ENCODE measurements at places on chromosomes 13 and 19.

- DNase-seq: no peak
Observed at GRCh38 chr19:46088101-46088500, 36.4 kb downstream of the IGFL3 start.

DNA sequence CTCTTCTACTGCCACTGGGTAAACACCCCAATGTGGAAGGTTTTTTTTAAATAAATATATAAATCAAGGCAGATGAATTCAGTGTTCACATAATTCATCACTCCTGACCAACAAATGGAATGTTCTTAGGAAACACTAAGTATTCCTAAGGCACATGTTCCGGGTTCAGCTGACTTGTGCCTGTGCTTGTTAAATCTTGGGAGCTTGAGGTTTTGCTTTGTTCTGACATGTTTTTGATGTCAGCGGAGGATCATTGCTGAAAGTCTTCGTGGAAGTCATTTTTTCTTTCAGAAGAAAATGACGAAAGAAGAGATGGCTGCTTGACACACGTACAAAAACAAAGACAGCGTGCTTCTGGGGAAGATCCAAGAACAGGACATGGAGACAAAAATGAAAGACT is 185.8 kb downstream of the MZT1 start:
- DNase-seq: no peak

GRCh38 chr13:81682081-81682630 is 1341.2 kb upstream of the SPRY2 start:
- no peak for DNase-seq

DNA sequence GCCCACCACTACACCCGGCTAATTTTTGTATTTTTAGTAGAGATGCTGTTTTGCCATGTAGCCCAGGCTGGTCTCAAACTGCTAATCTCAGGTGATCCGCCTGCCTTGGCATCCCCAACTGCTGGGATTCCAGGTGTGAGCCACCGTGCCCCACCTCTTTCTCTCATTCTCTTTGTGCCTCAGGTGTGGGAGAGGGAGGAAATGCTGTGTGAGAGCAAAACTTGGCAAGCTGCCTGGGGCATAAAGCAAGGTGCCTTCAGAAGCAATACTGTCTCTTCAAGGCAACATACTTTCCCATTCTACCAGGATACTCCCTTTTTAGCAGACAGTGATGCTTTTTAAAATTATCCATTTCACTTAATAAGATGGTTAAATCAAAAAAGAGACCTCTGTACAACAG is 53.2 kb upstream of the RFC3 start:
- DNase-seq: no peak

DNA sequence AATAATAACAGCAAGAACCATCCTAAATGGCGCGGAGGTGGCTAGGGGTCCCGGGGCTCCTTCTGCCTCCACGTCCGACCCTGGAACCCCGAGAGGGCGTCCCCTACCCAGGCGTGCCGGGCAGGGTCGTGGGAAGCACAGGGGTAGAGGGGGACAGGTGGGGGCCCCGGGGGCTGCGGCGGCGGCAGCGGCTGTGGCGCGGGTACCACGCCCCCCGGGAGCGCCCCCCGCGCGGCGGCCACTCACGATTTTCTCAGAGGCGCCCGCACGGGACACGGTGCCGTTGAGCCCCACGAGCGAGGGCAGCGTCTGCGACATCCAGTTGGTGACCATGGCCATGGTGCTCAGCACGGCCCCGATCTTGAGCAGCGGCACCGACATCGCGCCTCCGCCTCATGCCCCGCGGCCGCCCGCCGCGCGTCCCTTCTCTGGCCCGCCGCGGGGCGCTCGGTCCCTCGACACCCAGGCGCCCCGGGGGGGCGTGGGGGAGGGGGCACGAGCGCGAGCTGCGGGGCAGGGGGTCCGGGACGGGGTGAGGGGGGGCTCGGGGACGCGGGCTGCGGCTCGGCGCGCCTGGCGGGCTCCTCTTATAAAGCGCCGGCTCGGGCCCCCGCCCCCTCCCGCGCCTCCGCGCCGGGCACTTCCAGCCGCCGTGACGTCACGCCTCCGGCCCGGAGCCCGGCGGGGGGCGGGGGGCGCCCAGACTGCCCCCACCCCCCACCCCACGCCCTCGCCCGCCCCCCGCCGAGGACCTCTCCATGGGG is 22.9 kb downstream of the OLFM2 start:
- DNase-seq: no peak

DNA sequence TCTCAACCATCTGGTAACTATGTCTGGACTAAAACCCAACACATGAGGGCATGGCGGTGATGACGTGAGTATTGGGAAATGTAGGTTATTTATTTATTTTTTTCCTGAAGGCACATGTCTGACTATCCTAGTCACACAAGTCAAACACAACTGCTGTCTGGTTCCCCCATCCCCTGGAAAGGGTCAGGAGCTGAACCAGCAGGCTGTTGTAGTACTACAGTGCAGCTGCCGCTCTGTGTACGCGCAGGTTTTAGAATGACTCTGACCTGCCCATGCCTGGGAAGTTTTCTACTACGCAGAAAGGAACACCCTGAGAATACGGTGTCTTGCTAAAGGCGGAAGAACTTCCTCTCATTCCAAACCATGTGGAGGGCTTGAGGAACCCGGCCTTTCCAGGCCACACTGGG is 1.2 kb downstream of the SLC7A1 start:
- DNase-seq: no peak

- DNase-seq: no peak
Observed at GRCh38 chr19:57321751-57322150, 1.5 kb downstream of the ZNF543 start.

- DNase-seq: no peak
Observed at GRCh38 chr19:56107626-56108351, 13.3 kb downstream of the ZNF787 start.

DNA sequence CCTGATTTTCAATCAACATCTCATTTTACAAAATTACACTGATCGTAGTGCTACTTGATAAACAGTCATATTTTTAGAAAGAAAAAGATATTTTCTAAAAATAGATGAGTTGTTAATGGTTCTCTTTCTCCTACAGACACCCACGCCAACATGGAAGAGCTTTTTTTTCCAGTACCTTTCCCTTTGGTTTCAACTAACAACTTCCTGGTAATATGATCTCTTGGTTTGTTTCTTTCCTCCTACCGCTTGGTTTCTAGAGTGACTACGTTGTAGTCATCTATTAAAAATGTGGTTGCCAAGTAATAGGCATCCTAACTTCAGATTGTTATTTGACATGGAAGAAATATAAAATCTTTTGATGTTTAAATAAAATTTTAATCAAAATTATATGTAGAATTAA is 189.0 kb downstream of the LACC1 start:
- peak; percentile 1 for DNase-seq

DNA sequence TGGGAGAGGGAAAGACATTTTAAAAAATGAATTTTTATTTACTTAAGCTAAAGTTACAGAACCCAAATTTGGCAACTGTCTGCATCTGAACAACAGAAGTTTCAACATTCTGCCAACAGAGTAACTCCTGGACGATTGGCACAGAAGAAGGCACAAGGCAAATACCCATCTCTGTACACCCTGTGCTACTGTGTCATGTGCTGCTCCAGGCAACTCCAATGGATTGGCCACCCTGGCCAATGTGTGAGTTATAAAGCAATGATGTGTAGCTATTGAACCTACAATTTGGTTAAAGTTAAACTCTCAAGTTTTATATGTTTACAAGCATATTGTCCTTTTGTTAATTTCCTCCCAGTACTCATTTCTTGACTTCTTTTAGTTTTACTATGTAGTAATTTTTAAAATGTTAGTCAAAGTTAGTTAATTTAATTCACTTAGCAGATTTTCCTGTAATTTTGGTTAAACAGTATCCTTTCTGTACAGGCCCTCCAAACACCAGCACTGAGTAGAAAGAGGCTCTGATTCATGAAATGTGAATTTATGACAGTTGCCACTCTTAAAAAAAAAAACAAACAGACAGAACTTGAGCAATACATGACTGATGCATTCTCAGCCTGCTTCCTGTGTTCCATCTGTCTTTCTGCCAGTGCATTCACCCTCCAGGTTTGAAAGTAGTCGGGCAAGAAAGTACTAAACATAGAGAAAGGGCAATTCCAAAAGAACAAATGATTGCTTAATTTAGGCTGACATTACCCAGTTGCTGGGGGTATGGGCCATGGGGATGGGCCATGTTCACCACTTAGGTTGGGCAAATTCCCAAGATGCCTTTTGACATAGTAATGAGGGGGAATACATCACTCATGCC is 5.9 kb downstream of the STARD13 start:
- no peak for DNase-seq

DNA sequence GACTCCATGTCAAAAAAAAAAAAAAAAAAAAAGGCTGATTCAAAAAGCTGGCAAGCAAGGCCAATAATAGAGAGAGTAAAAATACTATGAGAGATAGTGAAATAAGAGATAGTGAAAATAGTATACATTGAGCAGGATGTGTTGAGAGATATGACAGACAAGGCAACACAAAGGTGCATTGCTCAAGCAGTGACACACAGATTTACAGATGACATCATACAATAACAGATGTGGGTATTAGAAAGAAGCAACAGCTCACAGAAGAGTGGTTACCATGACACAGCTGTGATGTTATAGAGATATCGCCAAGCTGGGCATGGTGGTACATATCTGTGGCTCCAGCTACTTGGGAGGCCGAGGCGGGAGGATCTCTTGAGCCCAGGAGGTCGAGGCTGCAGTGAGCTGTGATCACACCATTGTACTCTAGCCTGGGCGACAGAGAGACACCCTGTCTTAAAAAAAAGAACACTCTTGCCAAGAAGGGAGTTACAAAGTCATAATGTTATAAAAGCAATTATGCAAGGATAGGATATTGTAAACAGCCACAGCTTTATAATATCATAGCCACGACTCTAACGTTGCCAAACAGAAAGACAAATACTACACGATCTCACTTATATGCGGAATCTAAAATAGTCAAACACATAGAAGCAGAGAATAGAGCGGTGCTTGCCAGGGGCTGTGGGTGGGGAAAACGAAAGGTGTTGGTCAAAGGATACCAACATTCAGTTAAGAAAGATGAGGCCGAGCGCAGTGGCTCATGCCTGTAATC is 10.3 kb downstream of the TNFSF9 start:
- DNase-seq: no peak

- no peak for DNase-seq
Observed at GRCh38 chr19:47891622-47891922, 5.5 kb upstream of the SULT2A1 start.

DNA sequence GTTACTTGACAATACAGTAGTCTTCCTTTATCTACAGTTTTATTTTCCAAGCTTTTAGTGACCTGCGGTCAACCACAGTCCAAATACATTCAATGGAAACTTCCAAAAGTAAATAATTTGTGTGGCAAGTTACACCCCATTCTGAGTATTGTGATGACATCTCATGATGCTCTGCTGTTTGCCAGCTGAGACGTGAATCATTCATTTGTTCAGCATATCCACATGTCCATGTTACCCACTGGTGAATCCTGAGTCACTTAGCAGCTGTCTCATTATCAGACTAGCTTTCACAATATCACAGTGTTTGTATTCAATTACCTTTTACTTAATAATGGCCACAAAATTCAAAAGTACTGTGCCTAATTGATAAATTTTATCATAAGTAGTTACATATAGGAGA is 179.8 kb downstream of the PRR20E start:
- no peak for DNase-seq

- DNase-seq: no peak
Observed at GRCh38 chr13:49246850-49247642, 679 bp upstream of the CDADC1 start.

DNA sequence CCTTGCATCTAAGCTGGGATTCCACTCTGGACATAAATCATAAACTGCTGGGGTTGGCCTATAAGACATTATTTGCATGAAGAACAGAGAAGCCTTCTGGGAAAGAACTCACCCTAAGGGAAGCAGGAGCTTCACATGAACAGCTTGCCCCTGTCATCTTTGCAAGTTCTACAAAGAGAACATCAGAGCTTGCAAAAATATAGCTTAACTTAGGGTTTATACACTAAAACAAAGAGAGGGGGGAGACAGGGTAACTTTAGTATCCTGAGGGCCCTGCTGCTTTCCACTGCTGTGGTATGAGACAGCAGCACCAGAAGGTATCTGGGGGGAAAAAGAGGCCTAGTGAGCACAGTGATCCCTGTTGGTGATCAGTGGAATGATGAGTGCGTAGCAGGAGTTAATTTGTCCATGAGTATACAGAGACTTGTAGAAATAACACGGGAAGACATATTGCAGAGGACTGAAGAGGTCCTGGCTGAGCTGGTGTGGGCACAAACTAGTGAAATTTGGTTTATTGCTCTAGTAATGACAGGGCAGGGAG is 116.1 kb upstream of the TSC22D1 start:
- no peak for DNase-seq

GRCh38 chr19:31568724-31569123 is 219.5 kb upstream of the TSHZ3 start:
- no peak for DNase-seq

GRCh38 chr13:98365302-98365701 is 188.2 kb upstream of the RNF113B start:
- no peak for DNase-seq

GRCh38 chr13:34038541-34039068 is 220.7 kb downstream of the RFC3 start:
- DNase-seq: no peak

GRCh38 chr13:24629320-24629719 is 50.9 kb upstream of the ATP12A start:
- no peak for DNase-seq

DNA sequence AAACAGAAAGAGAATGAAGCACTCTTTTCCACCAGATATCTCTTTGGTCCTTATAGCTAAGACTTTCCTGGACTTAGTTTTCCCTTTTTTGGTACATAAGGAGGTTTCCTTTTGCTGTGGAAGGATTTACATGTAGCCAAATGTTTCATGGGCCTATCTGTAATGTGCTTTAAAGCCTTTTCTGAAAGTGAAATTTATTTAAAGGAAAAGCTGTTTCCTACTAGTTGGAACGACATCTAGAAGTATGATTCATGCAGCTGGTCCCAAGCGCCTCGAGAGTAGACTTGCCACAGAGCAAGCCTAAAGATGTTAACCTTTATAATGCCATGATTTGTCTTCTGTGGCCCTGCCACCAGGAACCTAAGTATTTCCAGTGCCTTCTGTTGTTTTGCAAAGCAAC is 390.3 kb downstream of the DLEU7 start:
- DNase-seq: no peak

GRCh38 chr13:105319875-105320274 is 1215.6 kb downstream of the EFNB2 start:
- no peak for DNase-seq

GRCh38 chr13:79995334-79995733 is 345.6 kb downstream of the SPRY2 start:
- DNase-seq: no peak

DNA sequence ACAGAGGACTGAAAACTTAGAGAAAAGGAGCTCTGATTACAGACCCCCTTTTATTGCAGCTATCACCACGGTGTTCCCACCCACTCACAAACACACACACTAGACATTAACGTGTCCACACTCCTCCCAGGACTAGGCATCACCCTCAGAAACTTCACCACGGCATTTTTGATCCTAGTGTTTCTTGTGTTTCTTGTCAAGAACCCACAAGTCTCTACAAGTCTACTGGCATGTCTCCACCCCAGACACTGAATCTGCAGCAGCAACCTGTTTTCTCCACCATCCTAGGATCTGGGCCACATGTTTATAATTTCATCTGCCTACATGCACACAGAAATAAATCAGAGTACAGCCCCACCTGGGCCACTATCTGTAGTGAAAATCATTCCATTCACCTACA is 4.3 kb downstream of the ZNF486 start:
- no peak for DNase-seq

GRCh38 chr19:13881251-13881691 is 4.3 kb downstream of the NANOS3 start:
- no peak for DNase-seq

GRCh38 chr13:79992111-79992510 is 348.8 kb downstream of the SPRY2 start:
- DNase-seq: no peak
